ENCODE measurements at places on chromosomes 16 and 17.

DNA sequence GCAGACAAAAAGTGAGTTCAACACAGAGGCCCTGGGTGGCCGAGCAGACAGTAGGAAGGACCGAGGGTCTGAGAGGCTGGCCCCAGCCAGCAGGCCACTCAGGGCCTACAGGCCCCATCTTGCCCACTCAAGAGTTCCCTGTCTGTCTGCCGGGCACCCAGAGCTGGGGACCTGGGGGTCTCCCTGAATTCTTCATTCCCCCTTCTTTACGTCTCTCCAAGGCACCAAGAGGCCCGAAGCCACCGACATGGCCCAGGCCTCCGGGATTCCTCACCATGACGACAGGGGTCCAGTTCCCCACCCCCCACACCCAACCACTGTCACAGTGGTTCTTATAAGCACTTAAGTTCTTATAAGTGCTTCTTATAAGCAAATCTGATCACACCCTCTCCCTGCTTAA lies 49.2 kb downstream of the NOS2 start:
- no peak for DNase-seq

- DNase-seq, result no peak
Observed at GRCh38 chr17:30788918-30789317, 35.6 kb downstream of the CRLF3 start.

- no peak for DNase-seq
Observed at GRCh38 chr16:4918781-4919251, 18.1 kb downstream of the PPL start.

DNA sequence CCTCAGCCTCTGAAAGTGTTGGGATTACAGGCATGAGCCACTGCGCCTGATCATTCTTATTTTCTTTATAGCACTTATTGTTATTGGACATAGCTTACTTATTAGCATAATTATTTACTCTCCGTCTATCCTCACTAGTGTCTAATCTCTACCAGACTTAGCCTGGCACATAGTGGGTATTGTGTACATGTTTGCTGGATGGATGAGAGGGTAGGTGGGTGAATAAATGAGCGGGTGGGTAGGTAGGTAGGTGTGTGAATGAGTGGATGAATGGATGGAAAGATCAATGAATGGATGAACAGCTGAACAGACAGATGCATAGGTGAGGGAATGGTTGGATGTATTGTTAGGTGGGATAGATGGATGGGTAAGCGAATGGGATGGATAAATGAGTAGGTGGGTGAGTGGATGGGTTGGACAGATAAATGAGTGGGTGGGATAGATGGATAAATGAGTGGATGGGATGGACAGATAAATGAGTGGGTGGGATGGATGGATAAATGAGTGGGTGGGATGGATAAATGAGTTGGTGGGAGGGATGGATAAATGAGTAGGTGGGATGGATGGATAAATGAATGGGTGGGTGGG lies 51.9 kb downstream of the ABCC6 start:
- DNase-seq, result no peak

- DNase-seq, result no peak
Observed at GRCh38 chr17:52648995-52649394, 490.5 kb upstream of the CA10 start.

DNA sequence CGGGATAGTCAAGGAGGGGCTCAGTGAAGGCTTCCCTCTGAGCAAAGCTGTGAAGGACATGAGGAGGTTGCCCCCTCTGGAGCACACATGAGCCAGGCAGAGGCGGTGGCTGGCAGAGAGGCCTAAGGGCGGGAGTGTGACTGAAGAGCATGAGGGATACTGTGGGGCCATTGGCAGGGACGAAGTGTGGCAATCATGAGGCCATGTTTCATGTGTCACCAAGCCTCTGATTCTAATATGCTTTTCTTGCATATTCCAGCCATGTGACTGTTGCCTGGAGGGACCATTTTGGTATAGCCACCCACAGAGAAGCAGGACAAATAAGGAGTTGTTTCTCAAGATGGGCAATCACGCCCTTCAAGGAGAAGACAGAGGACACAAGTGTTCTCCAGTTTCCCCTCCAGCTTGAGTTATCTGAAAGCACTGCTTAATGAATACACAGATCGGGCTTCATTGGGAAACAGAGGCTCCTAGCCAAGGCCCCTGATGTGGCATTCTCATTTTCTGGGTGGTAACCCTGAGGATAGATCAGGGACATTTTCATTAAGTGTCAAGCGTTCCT lies 68.0 kb downstream of the AKAP1 start:
- no peak for DNase-seq

DNA sequence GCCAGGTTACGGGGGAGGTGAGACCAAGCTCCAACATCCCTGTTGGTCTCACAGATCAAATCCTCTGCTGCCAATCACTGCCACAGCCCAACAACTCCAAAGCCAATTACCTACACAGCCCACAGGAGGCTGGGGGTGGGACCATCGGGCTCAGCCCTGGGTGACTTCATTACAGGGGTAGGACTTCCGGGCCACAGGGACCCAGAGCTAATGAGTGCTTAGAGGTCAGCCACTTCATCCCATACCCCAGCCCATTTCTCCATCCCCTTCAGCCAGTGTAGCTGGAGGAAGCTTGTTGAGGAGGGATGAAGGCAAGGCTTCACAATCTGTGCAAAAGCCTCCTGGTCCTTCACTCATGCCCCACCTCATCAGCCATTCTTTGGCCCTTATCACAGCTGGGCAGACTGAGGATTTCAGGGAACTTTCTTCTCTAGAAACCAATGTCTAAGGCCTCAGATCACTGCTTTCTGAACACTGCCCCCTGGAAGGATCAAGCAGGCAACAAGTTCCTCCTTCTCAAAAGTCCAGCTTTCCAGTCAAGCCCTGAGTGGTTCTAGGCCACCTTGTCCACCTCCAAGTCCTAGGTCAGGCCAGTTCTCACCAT lies 5.8 kb downstream of the FOXN1 start:
- DNase-seq, result no peak

DNA sequence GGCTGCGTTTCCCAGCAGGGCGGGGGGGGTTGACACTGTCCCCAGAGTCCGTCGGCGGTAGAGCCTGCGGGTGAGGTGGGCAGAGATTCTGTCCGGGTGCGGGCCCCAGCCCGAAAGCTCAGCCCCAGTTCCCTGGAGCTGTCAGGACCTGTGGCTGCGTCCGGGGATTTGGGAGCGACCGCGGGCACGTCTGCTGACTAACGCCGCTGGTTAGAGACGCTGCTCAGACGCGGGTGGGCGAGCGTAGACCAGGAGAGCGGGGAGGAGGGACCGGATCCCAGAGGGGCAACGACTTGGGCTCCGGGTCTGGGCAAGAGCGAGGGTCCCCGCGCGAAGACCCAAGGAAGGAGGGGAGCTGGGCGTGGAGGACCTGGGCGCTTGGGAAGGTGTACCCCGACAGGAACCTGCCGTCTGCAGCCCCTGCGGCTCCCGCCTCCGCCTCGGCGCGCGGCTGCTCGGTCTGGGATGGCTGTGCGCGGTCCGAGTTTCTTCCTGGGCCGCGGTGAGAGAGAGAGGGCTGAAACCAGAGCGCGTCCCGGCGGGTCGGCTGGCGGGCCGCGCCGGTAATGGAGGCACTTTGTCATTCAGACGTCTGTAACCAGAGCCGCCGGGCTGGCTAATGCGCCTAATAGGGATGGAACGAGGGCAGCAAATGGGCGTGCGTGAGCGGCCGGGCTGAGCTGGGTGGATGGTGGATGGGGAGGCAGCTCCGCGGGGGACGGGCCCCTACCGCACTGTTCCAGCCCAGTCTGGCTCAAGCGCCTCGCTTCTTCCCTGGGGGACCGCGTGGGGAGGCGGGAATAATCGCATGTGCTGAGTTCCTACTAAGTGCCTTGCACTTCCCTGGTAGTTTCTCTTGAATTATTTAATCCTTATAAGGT lies 2.3 kb downstream of the NGFR start:
- no peak for DNase-seq

- DNase-seq, result no peak
Observed at GRCh38 chr17:71677439-71677838, 443.4 kb upstream of the SOX9 start.

GRCh38 chr17:57293077-57293476 lies 36.8 kb downstream of the MSI2 start:
- no peak for DNase-seq

- DNase-seq, result peak; percentile 22
Observed at GRCh38 chr17:17628388-17629008, 37.0 kb upstream of the PEMT start.

- no peak for DNase-seq
Observed at GRCh38 chr16:49639739-49640431, 216.0 kb downstream of the ZNF423 start.

GRCh38 chr17:79555543-79555942 lies 55.3 kb downstream of the RBFOX3 start:
- no peak for DNase-seq

DNA sequence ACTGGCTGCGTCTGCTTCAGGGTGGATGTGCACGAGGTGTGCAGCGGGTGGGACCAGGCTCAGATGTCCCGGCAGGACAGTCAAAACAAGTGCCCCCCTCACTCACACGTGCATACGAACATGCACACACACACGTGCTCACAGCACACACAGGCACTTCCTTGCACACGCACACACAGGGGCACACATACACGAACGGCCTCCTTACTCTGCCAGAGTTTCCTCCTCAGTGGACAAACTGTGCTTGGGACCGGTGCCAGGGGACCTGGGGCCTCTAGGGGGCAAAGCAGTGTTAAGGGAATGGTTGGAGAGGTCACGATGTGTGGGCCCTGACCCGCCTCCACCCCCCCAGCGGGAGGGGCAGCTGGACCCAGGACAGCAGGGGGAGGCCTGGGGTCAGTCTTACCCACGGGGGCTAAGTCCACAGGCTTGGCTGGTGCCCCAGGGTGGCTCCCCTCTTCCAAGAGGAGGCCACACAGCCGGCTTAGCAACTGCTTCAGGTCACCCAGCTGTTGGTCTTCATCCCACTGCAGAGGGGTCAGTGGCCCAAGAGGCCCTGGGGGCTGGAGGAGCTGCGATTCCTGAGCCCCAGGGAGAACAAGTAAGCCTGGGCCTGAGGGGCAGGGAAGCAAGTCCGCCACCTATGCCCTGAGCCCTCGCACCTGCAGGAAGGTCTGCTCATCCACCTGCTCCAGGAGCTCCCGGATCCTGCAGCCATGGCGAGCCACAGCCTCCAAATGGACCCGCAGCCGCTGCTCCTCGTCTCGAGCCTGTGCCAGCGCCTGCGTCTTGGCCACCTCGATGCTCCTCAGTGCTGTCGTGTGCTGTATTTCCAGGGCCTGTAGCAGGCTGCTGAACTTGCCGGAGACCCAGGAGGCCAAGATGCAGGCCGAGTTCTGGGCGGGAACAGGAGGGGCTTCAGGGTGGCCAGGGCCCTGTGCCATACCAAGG lies 4.9 kb downstream of the TRIM65 start:
- no peak for DNase-seq

DNA sequence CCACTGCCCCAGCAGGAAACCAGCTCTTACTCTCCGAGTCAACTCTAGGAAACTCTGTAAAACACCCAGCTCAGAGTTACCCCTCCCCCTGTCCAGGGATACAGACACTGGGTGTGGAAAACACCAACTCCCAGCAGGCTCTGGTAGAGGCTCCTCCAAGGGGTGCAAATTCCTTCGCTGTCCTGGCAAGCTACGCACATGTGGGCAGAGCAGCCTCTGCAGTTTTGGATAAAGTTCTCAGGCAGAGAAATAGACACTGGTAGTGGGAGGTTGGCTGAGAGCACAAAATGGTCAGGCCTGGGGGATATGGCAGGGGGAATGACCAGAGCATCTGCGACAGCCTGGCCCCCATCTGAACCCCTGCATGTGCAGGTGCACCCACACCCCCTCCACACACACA lies 146.9 kb upstream of the SDK2 start:
- no peak for DNase-seq

GRCh38 chr16:85112364-85112763 lies at the start of gene CIBAR2:
CIBAR2 (minus strand) TSS chr16:85112472; CDS start chr16:85112352, 120 bp downstream.
- no peak for DNase-seq

GRCh38 chr16:26963109-26963508 lies 103.6 kb upstream of the C16orf82 start:
- no peak for DNase-seq

DNA sequence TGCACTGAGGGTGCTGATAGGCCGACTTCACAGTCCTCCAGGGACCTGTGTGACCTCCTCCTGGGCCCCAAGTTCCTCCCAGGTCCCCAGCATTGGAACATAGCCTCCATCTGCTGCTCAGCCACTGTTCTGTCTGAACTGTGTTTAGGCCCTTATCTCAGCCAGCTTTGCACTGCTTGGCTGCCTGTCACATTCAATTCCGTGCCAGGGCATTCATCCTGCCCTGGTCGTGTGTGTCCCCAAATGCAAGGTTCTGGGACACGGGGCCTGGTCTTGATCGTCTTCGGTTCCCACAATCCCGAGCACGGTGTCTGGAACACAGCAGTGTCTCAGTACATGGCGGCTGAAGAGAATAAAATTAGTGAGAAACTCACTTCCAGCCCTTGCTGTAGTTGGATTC lies 69.9 kb upstream of the NFAT5 start:
- no peak for DNase-seq

DNA sequence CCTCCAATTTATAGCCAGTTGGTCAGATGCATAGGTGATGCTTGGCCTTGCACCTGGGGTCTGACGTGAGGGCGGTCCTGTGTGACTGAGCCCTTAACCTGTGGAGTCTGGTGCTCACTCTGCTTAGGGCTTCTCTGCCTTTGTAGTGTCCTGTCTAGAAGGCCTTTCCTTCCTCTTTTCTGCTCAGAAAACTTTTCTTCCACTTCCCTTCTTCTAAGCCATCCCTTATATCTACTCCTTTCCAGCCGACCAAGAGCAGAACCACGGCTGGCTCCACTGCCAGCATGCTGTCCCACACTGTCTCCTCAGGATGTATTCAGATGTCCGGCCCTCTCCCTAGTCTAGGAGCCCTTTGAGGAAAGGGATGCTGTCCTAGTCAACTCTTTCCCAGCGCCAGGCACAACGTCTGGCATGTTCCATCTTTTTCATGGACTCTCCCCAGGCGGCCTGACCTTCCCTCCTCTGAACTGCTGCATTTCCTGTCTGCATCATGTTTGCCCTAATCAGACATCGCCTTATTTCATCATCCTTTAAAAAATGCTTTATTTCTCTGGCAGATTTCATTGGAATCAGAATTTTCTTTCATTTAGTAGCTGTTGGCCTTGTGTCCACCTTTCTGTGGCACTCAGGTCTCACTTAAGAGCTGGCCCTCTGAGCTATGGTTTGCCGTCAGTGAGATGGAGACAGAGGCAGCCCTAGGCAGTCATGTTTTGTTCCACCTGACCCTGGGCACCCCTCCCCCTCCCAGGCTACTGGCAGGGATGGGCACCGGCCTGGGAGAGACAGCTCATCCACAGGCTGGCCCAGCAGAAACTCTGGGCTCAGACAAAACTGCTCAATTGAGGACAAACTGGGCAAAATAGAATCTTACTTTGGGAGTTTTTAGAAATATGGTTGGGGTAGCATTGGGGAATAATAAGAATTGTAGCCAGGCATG lies 15.5 kb upstream of the BRCA1 start:
- DNase-seq, result no peak

DNA sequence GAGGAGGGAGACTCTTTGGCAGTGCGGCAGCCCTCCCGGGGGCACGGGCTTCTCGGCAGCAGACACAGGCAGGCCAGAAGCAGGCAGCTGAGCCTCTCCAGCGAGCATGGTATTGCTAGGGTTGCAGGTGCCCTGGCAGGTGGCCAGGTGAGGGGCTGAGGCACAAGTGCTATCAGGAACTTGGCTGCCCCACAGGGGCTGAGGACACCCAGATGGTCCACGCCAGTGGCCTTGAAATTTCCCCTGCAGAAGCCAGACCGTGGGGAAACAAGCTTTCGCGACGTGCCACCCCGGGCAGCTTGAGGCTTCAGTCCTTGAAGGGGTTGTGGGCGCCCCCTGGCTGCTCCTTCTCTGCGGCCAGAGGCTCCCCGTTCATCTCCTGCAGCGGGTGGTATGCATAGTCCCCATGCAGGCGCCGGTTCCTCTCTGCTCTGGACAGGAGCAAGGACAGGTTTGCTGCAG lies 8.5 kb downstream of the NAGPA start:
- DNase-seq, result no peak

- no peak for DNase-seq
Observed at GRCh38 chr17:28957277-28957991, 6.1 kb upstream of the PHF12 start.

- peak; percentile 43 for DNase-seq
Observed at GRCh38 chr17:78665952-78666920, 89.0 kb upstream of the DNAH17 start.

Data from naive thymus-derived CD8-positive, alpha-beta T cell (primary cell).